Kidney epithelial cell (primary cell): ENCODE measurements at places on chromosomes 7 and 10.

GRCh38 chr10:2128991-2129390 is 391.7 kb upstream of the ADARB2 start:
- DNase-seq: no peak

GRCh38 chr10:51291961-51292360 is 217.7 kb downstream of the PRKG1 start:
- DNase-seq: no peak

DNA sequence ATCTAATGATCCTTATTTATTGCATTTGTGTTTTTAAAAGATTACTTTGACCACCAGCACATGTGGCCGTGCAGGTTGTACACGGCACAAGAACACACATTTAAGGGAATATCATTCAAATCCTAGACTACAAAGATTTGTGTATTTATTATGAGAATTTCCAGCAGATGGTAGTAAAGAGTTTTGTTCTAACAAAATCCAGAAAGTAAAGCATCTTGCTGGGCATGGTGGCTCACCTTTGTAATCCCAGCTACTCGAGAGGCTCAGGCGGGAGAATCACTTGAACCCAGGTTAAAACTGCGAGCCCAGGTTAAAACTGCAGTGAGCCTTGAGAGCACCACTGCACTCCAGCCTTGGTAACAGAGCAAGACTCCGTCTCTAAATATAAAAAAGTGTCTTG is 31.5 kb downstream of the MACROH2A2 start:
- DNase-seq: no peak

- no peak for DNase-seq
Measured at GRCh38 chr10:35270100-35270499, 66.2 kb upstream of the CCNY start.

DNA sequence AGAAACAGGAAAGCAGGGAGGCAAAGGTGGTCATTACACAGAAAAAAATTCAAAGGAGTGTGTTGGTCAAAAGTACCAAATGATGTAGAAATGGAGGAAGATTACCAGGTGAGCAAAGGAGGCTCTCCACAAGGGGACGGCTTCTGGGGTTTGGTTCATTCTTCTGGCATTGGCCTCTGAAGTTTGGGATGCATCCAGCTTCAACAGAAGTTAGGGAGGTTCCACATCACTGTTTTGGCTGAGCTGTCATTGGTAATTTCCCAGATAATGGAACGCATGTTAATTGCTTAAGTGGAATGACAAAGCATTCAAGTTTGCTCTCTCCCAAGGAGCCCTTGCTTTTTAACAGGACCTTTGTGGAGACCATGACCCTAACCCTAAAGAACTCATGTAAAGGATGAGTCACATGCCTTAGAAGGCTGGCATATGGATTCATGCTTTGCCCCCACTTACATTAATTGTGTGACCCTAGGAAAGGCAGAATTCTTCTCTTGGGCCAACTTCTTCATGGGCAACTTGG is 398.6 kb downstream of the GPAM start:
- no peak for DNase-seq

GRCh38 chr7:113404245-113404644 is 285.9 kb upstream of the SMIM30 start:
- DNase-seq: no peak

GRCh38 chr7:4745265-4745919 is 30.0 kb upstream of the AP5Z1 start:
- no peak for DNase-seq

GRCh38 chr10:17649836-17650235 is 5.9 kb downstream of the STAM start:
- DNase-seq: no peak

DNA sequence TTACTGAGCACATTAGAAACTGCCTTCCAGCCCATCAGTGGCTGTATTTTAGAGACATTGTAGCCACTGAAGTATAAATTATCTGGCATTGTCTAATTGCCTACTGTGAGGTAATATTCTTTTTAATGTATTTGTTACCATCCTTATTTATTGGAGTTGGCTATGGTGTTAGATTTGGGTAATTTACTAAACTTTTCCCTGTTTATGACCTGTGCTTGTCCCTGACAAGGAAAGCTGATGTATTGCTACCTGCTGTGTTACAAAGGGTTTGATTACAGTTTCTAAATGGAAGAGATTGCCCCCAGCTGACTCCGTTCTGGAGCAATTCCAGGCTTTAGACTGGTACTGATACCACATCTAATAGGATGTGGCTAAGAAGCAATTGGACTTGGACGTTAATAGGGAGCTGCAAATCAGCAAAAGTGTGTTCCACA is 12.3 kb upstream of the ASCC1 start:
- DNase-seq: no peak

- no peak for DNase-seq
Measured at GRCh38 chr10:114868870-114869519, 47.4 kb downstream of the FHIP2A start.

DNA sequence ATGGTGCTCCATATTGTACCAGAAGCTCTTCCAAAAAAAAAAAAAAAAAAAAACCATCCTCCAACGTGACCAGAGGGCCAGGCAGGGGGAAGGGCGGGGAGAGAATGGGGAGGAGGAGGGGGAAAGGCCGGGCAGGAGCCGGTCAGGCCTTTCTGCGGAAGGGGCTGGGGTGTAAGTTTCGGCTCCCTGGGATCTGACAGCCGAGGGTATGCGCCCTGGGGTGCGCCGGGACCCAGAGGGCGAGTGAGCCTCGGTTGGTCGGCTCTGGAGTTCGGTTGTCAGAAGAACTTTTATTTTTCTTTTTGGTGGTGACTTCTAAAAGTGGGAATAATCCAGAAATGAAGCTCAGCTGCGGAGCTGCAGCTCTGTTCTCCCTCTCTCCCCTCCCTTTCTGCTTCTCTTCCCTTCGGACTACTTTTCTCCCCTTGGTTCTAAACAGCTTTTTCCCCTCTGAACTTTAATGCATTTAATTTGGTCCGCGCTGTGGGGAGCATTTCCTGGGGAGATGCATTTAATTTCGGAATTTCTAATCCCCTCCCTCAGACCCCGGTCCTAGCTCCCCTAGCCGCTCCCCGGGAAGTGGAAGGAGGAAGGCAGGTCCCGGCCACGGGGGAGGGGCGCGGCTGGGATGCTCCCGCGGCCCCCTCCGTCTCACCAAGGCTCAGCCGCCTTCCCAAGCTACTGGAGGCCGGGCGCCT is 3.9 kb upstream of the PAX2 start:
- DNase-seq: no peak

DNA sequence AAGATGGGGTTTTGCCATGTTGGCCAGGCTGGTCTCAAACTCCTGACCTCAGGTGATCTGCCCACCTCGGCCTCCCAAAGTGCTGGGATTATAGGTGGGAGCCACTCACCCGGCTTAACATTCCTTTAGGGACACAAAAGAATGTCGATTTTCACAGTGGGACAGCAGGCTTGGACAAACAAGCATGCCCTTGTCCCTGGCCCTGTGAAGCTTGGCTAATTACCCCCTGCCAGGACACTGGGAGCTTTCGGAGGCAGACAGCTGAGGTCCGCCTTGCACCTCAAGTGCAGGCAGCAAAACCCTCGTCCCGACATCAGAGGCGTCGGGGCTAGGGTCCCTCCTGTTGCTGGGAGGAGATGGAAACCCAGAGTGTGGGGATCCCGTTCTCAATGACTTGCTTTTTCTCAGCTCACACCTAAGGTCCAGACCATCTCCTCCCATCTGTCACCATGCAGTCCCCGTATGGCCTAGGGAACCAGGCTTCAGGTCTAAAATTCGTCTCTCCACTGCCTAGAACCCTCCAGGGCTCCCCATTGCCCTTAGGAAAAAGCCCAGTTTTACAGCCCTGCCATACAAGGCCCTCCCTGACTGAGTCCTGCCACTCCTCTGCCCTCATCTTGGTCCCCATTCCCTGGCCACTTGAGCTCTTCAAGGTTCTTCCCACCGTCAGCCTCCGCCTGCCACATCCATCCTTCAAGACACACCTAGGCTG is 6.3 kb upstream of the CLIP2 start:
- DNase-seq: no peak

DNA sequence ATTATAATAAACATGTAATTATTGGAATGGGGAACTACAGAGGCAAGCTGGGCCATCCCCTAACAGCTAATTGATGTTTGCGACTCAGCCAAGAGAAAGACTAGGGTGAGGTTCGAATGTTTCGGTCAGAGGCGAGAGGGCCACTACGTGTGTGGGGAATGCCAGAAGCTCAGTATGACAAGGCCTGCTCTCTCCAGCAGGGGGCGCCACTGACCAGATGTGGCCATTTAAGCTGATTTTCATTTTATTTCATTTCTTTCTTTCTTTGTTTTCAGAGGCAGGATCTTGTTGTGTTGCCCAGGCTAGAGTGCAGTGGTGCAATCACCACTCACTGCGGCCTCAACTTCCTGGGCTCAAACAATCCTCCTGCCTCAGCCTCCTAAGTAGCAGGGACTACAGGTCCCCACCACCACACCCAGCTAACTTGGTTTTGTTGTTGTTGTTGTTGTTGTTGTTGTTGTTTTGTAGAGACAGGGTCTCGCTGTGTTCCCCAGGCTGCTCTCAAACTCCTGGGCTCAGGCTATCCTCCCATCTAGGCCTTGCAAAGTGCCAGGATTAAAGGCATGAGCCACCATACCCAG is 38.1 kb downstream of the TMEM130 start:
- DNase-seq: no peak

- peak; percentile 82 for DNase-seq
Measured at GRCh38 chr10:15333909-15334649, 37.0 kb downstream of the FAM171A1 start.

DNA sequence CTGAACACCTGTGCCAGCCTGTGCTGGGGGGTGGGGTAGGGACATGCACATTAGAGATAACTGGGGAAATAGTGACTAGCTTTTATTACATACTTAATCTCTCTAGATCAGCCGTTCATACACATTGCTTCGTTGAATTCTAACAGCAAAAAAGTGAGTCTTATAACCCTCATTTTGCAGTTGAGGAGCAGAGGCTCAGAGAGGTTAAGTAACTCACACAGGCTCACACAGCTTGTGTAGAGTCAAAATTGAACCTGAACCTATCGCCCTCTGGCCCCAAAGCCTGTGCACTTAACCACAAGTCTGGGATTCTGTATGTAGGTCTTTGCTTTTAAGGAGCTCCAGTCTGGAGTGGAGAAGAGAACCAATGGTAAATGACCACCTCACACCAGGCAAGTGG is 59.9 kb downstream of the CDH23 start:
- no peak for DNase-seq

DNA sequence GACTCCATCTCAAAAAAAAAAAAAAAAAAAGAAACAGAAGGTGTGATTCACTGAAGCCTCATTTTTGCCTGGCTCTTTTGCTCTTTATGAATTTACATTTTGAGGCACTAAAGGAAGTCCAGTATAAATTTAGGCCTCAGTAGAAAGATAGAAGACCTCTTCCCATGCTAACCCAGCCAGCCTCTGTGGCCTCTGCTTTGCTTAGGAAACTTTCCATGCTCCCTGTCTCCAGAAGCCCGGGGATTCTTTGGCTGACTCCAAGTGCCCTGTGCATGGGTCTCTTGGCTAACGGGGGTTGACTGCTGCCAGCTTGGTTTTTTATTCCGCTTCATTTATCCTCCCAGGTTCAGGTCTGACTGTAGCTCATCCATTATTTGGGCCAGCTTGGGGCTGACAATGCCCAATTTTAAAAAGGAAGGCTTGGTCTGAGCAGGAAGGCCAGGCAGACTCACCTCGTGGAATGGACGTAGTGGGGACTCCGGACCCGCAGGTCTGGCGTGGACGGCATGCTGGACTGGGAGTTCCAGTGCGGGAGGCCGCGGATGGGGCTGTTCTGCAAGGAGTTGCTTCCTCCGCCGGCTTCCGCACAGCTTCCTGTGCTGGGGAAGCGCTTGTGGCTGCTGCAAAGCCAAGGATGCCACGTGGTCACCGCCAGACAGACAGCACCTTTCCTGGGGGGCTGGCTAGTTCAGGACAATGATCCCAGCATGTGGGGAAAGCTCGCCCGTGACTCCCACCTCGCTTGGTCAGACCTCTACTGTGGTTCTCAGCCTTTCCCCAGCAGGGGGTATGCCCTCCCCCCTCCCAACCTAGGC is 72.3 kb downstream of the PRPF18 start:
- no peak for DNase-seq

DNA sequence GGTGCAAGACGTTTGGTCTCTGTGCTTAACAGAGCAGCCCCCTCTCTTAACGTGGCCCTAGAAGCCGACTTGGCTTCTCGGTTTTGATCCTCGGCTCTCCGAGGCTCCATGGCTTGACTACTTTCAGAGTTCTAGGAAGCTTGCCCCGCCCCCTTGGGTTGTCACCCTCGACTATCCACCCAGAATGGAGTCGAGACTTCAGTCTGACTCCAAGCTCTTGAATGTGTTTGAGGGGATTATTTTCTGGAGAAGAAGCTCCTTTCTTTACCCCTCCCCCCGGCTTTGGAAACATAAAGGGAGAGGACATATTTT is 448 bp downstream of the SEC24C start:
- DNase-seq: no peak

DNA sequence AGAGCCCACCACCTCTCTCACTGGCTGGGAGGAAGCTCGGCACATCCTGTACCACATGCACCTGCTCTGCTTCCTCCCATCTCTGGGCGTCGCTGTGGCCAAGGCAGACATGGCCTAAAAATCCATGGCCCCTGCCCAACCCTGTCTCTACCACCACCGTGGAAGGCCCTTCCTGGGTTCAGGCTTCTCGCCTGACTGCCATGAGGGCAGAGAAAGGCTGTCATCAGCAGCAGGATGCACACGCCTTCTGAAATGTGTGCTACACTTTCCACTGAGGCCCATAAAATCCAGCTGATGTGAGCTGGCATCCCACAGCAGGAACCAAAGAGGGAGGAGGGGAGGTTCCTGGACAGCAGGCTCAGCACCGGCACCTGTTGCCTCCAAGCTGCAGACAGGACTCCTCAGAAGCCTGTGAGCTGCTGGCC is 93.4 kb downstream of the PTPRN2 start:
- DNase-seq: no peak

- no peak for DNase-seq
Measured at GRCh38 chr10:20765066-20765465, 132.0 kb downstream of the NEBL start.

GRCh38 chr7:37390114-37390513 is 58.5 kb downstream of the ELMO1 start:
- DNase-seq: no peak

DNA sequence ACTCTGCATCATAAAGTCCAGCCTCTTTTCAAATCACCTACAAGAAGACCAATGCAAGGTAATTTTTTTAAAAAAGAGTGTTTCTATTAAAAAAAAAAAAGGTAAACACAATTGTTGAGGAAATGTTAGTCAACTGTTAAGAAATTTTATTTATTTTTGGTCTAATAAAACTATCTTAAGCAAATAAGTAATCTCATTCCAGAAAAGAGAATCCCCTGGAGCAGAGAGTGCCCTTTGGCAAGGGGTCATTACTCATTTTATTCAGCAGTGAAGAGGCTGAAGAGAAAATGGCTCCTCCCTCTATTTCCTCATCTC is 63.4 kb upstream of the GSDME start:
- DNase-seq: no peak

DNA sequence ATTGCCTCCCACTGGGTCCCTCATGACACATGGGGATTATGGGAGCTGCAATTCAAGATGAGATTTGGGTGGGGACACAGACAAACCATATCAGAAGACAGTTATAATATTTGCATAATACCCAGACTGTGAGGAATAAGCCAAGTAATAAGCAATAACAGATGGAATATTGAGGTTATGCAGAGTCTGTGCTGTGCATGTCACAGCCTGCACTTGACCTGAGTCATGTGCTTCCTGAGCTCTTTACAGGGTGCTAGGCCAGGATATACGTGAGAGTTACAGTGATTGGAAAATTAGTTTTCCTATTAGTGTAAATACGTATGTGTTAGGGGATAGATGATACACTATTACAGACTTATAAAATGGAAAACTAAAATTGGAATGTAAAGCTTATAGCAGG is 288.7 kb downstream of the SDK1 start:
- no peak for DNase-seq
